ENCODE measurements at places on chromosomes 4 and X. TPM values are rescaled to one million over a fixed set of nuclear protein-coding genes. Genes with fewer than 3 reads are reported as not detected.

The SHISA3 gene
- total RNA-seq = 2.3 TPM

The CHRDL1 gene
- total RNA-seq = 202 TPM

The P2RY8 gene
- 5.5 TPM for total RNA-seq

The SPANXN3 gene
- total RNA-seq = not detected

The AKAP4 gene
- not detected for total RNA-seq

The ERAS gene
- total RNA-seq = not detected

The FAM120C gene
- 11.8 TPM for total RNA-seq

DNA sequence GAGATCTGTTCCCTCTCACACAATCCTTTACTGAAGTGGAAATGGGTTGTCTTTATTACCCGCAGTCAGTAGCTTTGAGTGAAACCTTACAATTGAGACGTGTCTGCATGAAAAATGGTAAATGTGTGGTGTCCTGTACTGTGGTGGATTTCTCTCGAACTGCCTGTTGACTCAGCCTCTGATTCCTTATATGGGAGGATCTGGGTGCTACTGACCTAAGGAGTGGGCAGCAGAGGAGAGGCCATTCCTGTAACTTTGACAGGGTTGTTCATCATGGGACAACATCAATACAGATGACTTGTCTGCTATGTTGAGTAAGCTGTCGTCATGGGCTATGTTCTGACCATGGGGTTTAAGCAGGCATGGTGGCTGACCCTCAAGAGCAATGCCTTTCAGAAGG is 159.6 kb upstream of the WDR1 start:
- no peak for DNase-seq

GRCh38 chr4:116638592-116638991 is 446.8 kb downstream of the TRAM1L1 start:
- no peak for DNase-seq

DNA sequence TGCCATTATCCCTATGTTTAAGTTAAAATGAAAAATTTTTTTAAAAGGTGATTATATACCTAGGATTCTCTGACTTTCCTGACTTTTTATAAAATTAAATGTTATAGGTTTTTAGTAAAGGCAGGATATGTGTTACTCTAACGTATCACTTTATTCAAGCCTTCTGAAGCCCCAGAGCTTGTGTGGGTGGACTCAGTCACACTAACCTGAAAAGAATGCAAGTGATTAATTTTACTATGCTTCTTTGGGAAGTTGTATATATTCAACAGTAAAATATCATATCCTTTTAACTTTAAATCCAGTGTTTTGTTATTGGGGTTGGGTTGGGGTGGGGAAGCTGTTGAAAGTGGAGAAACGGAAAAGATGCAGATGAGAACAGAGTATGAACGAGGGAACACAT is 22.8 kb downstream of the PDLIM3 start:
- DNase-seq = no peak

DNA sequence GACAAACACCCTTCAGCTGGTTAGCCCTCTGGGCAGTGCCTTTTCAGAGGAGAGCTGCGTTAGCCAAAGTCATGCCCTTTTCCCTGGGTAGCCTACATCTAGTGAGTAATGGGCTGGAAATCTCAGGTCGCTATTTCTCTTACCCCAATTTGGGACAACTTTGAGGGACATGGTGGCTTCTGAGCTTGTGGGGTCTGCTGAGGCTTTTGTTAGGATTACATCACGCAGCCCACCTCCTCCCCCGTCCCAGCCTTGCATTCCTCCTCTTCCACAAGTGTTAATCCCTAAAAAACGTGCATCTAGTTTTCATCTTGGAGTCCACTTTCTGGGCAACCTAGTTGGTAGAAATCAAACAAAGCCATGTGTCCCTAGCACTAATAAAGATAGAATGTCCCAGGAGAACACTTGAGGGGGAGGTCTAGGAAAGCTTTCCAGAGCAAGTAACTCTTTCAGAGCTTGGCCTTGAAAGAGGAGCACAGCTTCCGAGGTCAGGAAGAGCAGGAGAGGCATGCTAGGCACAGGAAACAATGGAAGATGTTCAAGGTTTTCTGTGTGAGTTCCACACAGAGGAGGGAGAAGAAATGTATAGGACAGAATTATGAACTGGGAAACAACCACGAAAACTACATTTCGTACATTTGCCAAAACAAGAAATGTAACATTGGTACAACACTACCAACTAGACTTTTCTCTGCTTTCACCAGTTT is 2.8 kb downstream of the MRFAP1 start:
- DNase-seq = no peak

DNA sequence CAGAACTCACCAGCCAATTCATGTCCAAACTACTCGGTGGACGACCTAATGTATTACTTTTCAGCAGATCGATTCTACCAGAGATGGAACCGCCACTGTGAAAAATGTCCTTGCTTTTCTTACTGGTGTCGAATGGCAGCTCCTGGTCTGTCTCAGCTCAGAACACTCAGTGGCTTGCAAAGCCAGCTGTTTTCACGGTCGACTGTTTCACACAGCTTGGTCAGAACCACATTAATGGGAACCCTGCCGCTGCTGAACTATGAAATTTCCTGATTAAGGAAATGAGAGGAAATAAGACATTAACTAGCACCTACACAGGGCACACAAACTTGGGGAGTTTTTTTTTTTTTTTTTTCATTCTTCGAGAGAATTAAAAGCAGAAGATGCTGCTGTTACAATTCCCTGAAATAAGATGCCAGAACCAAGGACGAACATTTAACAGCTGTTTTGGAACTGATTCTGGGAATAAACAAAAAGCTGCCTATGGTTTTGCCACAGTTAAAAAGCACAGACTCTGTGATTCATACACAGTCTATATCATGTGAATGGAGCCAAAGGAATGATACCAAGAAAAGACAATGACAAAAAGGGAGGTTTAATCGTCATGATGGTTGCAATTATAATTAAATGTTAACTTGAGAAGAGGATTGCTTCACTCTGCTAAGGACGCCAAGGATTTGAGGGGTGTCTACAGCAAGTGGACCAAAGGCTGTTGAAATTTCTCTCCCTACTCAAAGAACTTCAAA is 31.3 kb downstream of the SUPT20HL2 start:
- no peak for DNase-seq

DNA sequence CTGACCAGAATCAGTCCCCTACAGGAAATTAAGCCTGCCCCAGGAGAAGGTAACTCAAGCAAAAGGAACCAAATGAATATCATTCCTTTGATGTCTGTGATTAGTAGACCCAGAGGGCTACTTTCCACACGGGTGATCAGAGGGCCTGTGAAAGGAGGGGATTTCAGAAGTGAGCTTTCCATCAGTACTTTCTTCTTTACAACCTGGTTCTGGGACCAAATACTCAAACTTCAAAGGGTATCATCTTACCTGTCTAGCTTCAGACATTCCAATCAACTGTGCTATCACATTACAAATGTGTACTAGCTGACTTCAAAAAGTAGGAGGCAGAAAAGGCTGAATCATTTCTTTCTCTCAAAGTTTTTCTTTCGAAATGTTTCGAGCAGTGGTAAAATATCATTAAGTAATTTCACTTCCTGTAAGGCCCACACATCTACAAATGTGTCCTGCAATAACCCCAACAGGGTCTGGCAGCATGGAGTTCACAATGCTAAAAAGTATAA is 23.9 kb downstream of the ACSL4 start:
- DNase-seq = no peak

DNA sequence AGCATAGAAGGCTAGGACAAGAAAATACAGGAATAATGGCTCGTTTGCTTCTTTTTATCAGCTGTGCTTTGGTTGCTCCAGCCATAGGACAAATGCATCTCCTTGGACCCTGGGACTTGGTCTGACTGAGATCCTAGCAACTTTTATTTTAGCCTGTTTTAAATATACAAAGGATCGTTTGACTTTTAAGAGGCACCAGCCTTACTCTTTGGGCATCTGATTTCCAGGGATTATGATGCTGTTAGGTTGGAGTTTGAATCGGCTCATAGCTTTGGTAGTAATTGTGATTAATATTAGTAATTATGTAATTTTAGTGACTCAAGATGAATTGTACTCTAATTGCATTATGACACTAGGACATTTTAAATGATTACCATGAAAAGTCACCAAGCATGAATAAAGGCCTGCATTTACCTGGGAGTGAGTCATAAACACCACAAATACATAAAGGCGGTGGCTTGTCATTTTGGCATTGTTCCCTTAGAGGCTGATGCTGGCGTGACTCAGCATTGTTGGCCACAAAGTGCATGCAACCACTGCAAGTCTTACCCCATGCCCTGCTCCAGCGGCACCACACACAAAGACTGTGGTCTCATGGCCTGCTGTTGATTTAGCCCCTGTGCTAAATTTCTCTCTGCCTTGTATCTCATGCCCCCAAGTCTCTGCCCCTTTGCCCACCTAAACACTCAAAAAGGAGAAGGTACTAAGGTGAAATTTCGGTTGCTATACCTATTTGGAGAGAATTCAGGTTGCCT is 12.4 kb downstream of the GPAT3 start:
- peak; percentile 23 for DNase-seq

- DNase-seq = no peak
These were observed 123.9 kb downstream of the MID1 start for GRCh38 chrX:10496345-10496965.

GRCh38 chrX:17669891-17670290 is 67.4 kb upstream of the SCML1 start:
- DNase-seq = no peak

DNA sequence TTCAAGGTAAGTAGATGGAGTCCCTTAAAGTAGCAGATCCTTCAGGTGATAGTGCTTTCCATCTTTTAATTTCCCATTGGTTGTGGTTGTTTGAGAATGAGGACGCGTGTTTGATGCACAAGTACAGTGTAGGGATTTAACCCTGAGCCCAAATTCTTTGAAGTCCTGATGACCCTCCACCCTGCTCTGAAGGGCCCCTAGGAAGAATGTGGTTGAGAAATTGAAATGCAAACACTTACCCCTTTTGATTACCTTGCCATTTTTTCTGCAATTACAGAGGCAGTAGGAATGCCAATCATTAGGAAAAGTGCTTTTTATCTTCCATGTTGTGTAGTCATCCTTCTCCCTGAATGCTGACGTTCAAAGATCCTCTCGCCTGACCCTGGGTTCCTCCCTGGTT is 112.4 kb downstream of the ZNF518B start:
- DNase-seq = no peak

DNA sequence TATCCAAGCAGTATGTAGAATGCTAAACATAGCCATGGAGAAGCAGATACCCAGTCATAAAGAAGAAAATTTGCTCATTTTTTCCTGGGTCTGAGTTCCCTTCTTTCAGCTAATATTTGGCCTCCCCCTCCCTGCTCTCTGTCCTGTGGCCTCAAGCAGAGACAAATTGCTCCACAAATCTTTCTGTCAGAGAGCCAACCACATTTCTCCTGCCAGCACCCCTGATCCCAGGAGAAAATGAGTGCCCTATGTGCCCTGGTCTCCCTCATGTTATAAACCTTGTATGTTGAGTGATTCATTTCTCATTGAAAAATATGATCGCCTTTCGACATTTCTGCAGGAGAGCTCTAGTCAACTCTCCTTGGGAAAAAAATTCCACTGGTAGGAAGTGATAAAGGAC is 82.0 kb downstream of the TMEM156 start:
- DNase-seq = no peak

DNA sequence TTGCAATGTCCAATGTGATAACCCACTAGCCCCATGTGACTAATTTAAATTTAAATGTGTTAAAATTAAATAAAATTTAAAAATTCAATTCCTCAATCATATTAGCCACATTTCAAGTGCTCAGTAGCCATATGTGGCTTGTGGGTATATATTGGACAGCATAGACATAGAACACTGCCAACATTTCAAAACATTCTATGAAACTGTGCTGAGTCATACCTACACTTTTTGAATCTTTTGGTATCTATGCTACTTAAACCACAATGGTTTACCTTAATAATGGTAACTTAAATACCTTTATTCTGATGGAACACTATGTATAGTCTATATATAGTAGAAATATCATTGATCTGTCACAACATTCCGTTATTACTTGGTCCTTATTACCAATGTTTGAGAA is 223.4 kb upstream of the ATOH1 start:
- no peak for DNase-seq

DNA sequence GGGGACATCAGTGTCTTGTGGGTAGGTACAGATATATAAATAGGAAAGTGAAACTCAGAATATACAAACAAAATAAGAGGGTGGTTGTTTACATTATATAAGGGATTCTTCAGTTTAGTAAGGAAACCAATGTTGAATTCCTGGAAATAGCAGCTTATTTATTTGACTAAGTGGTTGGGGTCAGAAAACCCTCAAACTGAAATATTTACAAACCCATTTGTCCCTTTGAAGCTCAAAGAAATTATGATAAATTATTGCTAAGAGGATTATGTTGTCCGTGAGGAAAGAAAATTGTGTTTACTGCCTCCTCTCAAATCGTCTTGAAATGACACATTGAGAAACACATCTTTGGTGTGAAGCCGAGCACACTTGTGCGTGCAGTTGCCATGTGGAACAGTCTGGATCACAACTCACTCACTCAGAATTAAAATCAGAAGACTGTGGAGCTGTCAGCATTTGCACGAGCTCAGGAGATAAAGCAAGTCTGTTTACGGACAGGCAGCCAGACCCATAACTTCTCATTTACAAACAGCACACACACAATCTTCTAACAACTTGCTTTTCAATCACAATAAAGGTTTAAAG is 46.8 kb upstream of the SETD7 start:
- no peak for DNase-seq

GRCh38 chrX:153521034-153521433 is 3.6 kb downstream of the ATP2B3 start:
- no peak for DNase-seq

DNA sequence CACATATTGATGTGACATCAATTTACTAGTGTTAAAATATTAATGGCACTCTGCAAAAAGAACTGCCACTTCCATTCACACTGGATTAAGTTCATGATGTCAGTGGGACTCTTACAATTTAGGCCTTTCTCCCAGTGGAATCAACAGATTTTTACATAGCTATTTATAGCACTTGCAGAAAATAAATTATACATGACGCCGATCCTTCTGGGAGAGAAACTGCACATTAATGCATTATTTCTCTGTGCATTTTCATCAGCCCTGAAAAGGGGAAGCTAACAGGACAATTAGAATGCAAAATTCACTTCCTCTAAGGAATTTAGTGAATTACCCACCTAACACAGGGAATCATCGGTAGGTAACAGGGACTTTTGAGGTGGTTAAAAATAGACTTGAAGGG is 15.7 kb downstream of the LGI2 start:
- no peak for DNase-seq

DNA sequence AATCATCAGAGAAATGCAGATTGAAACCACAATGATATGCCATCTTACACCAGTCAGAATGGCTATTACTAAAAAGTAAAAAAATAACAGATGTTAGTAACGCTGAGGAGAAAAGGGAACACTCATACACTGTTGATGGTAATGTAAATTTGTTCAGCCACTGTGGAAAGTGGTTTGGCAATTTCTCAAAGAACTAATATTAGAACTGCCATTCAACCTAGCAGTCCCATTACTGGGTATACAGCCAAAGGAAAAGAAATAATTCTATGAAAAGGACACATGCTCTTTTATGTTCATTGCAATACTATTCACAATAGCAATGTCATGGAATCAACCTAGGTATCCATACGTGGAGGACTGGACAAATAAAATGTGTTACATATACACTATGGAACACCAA is 566.3 kb downstream of the STPG2 start:
- DNase-seq = no peak

- DNase-seq = no peak
These were observed 7.6 kb upstream of the SYTL5 start for GRCh38 chrX:37998586-37999262.
